Stimulated activated naive CD4-positive, alpha-beta T cell treated with Interleukin-2 at 50 U/mL for 16 hours (primary cell): ENCODE measurements at places on chromosomes 5 and 9.

GRCh38 chr5:31476738-31477141 lies 55.2 kb downstream of the DROSHA start:
- no peak for DNase-seq

GRCh38 chr5:75380099-75380498 lies 43.1 kb downstream of the HMGCR start:
- no peak for DNase-seq

GRCh38 chr9:132241840-132242620 lies 80.2 kb downstream of the NTNG2 start:
- DNase-seq: peak; percentile 47

GRCh38 chr5:21184581-21184980 lies 1196.6 kb upstream of the CDH18 start:
- DNase-seq: no peak

GRCh38 chr5:138635265-138635664 lies 60.1 kb upstream of the HSPA9 start:
- DNase-seq: no peak
